ENCODE measurements at places on chromosomes 5 and 9.

GRCh38 chr9:94656200-94656599, 16.9 kb upstream of the FBP1 start:
- DNase-seq, result no peak

DNA sequence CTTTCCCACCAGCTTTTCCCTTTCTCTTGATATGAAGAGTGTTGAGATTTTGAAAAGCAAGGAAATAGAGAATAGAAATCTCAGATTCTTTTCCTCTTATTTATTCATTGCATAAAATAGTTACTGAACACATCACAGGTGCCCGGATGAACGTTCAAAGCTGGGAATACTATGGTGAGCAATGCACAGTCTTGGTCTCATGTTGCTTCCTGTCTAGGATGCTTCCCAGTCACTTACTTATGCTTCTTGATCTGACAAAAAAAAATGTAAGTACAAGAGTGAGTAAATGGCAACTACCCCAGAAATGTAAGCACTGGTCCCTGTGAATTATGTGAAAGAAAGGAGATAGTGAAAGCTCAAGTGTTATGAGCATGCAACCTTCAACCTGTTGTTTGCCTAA, 153.5 kb upstream of the S1PR3 start:
- no peak for DNase-seq

DNA sequence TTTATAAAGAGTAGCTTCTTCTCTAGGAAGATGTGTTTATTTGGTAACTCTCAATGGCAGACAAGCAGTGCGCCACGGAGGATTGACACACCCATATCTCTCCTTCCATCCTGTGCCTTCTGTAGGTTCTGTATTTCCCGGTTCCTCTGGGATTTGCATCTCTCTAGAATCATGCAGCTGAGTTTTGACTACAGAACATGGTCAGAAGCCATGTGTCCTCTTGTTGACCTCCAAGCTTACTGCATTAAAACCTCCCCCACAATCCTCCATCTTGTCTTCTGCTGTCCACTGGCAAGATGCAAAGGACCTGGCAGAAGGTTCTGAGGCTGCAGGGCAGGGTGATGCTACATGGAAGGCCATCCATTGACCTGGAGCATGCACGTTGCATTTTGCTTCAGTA, 482.0 kb downstream of the DMRT2 start:
- no peak for DNase-seq

GRCh38 chr5:112061666-112062065, 304.7 kb upstream of the NREP start:
- no peak for DNase-seq

- no peak for DNase-seq
Observed at GRCh38 chr5:117236941-117237340, 662.3 kb upstream of the SEMA6A start.

GRCh38 chr5:172892713-172893112, 58.7 kb downstream of the ERGIC1 start:
- DNase-seq, result no peak

DNA sequence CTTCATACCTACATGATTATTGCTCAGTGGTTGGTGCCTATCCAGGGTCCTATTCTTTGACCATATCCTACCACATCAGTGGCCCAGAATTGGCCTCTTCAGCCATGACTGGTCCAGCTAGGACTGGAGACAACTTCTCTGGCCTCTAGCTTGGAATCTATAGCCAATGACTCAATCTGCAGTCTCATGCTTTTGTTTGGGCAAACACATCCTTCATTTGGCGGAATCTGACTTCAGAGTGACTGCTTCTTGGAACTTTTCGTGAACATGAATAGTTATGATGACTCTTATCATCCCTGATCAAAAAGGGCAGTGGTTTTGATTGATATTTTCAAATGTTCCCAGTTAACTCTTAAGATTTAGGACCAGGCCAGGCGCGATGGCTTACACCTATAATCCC, 134.1 kb downstream of the PAPPA start:
- DNase-seq, result no peak

GRCh38 chr5:150540615-150541396, 32.9 kb downstream of the NDST1 start:
- DNase-seq, result no peak

DNA sequence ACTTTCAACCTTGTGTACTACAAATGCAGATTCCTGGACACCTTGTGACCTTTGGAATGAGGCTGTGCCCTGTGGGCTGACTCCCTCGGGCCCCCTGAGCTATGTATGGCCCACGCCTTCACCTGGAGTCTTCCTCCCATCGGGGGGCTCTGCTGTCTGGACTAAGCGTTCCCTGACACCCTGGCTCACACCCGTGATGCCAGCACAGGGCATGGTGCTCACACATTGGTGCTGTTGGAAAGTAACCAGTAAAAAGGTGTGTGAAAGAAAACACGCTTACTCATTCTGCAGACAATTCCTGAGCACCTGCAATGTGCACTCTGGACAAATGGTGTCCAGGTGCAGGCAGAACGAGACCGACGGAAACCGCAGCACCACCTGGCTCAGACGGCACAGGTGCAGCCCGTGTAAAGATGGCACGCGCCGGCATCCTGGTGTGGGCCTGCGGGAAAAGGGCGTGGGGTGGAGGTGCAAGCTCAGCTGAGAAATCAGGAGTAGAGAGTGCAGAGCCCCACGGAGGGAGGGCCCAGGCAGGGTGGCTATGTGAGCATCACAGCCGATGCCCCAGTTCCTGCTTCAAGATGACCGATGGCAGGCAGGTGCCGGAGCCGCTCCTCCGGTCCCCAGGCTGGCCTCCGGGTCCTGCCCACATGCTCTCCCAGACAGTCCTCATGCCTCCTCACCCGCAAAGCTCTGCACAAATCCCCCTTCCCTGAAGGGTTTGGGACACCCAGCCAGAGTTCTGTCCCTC, 11.0 kb downstream of the LPCAT1 start:
- DNase-seq, result no peak

DNA sequence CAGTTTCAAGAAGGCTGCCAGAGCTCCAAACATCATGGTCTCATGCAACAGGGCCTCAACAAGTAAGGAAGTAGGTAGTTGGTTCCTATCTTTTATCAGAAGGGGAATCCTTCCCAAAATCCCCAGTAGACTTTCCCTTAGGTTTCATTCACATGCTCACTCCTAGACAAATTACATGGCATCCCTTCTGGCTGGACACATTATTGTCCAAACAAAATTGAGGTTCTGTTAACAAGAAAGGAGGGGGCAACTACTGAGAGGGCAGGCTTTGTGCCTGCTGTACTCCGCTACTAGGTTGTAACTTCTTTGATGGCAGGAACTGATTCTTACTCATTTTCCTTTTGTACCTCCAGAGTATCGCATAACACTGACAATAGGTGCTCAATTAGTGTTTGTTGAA, 56.0 kb upstream of the OSMR start:
- DNase-seq, result no peak

DNA sequence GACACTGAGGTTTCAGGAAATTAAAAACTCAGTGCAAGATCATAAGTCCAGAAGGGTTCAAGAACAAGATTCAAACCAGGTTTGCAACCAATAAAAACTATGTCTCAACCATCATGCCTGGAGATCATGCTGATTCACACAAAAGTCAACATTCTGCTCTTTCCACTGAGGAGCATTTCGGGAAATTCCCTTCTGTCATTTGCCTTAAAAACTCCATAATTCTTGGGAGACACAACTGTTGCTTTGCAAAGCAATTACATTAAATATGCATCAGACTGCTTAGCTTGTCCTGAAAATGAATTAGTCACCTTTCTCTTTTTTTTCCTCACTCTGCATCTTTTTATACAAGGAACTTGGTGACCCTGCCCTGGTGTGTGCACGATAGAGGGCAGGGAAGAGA, 275.9 kb upstream of the ZNF462 start:
- no peak for DNase-seq

GRCh38 chr9:137482094-137482781, 23.1 kb upstream of the NSMF start:
- DNase-seq, result peak; percentile 75

DNA sequence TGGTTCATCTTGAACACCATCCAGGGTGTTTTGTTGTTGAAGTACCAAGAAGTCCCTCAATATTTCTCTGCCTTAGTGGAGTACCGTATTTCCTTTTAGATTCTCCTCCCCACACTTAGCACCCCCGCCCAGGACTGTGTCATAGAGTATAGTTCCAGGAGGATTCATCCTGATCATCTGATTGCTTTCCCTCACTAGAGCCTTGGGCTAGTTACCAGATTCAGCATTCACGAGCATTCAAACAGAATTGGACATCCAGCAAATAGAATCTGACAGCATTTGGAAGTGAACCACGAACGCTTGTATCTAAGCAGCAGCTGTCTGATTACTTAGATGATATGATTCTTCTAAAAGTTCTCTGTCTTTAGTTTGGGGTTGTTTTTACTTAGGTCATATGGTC, 248.1 kb upstream of the TAS2R1 start:
- no peak for DNase-seq

GRCh38 chr9:36258996-36259533, 817 bp upstream of the GNE start:
- no peak for DNase-seq

- DNase-seq, result no peak
Observed at GRCh38 chr5:154373326-154373725, 72.5 kb upstream of the SAP30L start.

- DNase-seq, result no peak
Observed at GRCh38 chr5:124527220-124527991, 219.0 kb downstream of the ZNF608 start.

DNA sequence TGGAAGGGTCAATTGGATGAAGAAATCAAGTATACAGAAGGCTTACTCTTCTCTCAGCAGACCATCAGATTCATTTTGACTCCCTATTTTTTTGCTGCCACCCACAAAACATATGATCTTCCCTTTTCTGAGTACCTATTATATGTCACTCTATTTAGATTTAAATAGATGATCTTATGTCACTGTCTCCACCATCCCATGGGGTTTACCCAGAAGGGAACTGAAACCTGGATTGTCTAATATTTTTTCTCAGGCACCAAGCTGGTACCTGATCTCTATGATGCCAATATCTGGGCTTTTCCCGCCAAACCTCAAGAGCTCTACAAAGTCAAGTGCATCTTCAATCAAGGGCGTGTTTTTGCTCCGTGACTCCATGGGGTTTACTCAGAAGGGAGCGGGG, 118.7 kb downstream of the GAS1 start:
- DNase-seq, result no peak

DNA sequence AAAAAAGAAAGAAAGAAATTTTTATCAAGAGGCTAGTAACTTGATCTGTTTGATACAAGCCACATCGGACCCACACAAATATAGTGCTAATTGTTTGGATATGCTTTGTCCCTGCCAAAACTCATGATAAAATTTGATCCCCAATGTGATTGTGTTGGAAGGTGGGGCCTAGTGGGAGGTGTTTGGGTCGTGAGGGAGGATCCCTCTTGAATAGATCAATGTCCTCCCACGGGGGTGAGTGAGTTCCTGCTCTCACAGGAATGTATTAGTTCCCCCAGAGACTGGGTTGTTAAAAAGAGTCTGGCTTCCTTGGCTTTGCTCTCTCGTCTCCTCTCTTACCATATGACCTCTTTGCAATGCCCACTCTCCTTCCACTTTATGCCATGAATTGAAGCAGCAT, 80.6 kb upstream of the CPLX2 start:
- no peak for DNase-seq

- no peak for DNase-seq
Observed at GRCh38 chr9:86526021-86526420, 171.8 kb upstream of the TUT7 start.

DNA sequence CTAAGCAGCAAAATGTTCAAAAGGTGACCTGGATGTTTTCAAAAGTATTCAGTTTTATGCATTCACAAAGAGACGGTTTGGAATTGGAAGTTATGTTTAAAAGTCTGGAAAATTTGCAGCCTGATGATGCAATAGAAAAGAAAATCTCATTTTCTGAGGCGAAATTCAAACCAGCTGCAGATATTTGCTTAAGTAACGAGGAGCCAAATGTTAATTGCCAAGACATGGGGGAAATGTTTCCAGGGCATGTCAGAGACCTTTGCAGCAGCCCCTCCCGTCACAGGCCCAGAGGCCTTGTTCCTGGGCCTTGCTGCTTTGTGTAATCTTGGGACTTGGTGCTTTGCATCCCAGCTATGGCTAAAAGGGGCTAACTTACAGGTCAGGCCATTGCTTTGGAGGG, 228.2 kb downstream of the MAN2A1 start:
- no peak for DNase-seq

DNA sequence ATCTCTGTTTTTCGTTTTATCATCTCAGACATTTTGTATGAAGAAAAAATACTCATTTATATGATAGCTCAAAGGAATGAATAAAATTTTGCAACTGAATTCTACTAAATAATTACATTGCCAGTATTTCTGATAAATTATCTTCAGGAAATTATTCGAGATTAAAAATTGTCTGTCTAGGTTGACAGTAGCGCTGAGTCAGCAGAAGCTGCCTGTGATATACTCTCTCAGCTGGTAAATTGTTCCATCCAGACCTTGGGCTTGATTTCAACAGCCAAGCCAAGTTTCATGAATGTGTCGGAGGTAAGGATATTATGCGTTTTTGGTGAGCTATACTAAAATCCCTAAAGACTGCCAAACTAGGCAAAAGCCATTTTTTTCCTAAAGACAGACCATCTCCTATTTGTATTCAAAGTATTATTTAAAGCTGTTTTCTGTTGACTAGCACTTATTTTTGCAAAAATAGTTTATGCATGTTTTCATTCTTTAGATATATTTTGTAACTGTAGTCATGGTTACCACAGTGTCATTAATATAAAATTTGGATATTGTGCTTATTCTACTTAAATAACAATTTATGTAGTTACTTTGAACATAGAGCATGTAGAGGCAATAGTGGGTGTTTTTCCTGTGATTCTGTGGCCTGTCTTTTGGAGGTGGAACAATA, 17.4 kb downstream of the LECT2 start:
- DNase-seq, result no peak

- no peak for DNase-seq
Observed at GRCh38 chr5:112276991-112277390, 142.1 kb downstream of the EPB41L4A start.

DNA sequence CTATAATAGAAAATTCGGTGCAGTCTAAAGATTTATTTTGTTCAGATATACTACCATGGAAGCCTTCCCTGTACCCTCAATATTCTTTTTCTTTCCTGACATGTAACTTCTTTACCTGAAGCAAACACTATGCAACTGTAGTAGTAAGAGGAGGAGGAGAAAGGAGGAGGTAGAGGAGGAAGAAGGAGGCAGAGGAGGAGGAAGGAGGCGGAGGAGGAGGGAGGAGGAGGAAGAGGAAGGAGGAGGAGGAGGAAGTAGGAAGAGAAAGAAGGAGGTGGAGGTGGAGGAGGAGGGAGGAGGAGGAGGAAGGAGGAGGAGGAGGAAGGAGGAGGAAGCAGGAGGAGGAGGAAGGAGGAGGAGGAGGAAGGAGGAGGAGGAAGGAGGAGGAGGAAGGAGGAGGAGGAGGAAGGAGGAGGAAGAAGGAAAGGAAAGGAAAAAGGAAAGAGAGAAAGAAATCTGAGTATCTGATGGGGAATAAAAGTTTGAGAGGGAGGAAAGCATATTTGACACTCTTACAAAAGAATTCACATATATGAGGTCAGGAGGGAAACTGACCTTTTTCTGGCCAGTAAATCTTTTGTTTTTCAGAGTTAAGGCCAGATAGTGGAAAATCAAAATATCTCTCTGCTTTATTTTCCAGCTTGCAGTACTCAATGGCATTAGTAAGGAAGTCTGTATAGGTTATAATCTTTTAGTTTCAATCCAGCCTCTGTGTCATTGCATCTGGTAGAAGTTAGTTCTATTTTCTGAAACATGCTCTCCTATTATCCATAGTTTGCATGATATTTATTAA, 114.5 kb upstream of the LPAR1 start:
- DNase-seq, result no peak

All from K562 (cell line).